ENCODE measurements at places on chromosomes 3 and 15.

DNA sequence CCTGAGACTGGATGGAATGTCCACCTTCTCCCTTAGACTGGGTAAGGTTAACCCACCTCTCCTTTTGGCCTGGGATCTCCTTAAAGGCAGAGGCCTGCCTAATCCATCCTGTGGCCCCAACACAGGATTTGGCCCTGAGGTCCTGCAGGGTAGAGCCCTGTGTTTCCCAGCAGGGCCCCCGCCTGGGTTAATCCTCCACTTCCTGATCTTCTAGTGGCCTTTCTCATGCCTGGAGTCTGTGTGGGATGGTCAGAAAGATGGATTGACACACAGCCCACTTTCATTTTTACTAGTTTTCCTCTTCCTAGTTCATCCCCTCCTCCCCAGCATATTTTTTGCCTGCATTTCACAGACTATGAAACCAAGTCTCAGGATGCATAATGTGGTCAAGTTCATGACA, 48.9 kb upstream of the SLC6A6 start:
- no peak for DNase-seq

DNA sequence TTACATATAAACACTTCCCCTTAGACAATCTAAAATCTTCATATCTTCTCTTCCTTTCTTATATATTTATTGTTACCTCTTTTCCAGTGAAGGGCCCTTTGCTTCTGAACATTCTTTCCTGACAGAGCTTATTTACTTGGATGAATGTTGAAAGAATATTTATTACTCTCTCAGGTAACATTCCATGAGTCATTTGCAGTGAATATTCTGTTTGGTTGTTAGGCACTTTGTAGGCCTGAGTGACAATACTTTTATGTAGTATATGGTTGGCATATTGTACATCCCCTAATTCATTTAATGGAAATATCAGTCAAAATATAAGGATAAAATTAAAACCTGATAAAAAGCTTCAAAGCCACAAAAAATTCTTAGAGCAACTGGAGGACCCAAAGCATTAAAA, 260.9 kb upstream of the KCNMB2 start:
- peak; percentile 33 for DNase-seq

DNA sequence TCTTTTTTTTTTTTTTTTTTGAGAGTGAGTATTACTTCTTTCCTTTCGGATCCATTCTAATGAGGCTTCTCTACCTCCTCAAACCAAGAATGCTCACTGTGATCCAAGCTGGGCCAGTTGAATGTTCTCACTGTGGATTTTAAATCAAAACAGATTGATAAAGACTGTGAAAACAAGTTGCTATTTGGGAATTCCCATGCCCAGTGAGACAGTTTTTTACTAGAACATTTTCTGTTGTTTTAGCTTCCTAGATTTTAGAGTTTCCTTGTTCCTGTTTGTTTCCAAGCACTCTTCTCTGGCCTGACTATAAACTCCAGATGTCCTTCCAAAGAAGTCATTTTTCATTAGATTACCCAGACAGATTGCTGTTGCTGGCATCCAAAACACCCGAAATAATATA, 60.1 kb upstream of the GALNT15 start:
- DNase-seq = no peak

DNA sequence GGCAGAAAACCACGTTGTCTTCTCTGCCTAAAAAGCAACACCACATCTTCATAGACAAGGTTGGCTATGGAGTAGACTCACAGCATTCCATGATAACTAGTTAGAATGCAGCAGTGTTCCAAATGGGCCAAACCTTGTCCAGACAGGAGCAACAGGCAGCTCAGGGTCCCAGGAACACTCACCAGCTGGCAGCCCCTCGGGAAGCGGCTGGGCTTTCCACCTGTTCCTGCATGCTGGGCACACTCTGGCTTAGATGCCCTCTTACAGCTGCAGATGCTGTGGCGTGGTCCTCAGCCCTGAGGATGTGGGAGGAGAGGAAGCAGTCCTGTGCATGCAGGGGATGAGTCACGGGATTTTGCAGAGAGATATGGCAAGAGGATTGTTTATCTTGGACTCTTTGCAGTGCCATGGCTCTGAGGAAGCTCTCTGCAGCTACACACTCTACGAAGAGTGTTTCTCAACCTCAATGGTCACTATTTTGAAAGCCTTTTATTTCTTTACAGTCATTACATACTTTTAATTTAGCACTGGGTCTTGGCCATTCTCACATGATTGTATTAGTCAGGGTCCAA, 11.3 kb downstream of the NRROS start:
- DNase-seq = peak; percentile 95

GRCh38 chr15:90994059-90994416, 297 bp downstream of the PRC1 start:
- DNase-seq = peak; percentile 15

DNA sequence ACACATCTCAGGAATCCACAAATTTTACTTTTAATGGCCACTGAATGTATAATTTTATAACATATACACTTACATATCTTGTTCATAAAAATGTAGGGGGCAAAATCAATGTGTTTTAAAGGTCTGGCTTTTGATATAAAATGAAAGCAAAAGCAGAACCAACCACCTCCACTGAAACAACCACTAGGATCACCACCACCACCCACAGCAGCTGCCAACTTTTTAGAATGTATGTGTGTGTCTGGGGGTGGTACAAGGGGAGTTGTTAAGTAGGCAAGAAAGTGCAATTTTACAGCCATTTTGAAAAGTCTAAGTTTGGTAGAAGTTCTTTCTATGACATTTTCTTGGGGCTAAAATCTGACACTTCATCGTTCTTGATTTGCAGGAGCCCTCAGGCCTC, 44.0 kb downstream of the OTOL1 start:
- DNase-seq = no peak

- peak; percentile 42 for DNase-seq
These were observed 2.8 kb downstream of the PLXNB1 start for GRCh38 chr3:48426944-48427629.

DNA sequence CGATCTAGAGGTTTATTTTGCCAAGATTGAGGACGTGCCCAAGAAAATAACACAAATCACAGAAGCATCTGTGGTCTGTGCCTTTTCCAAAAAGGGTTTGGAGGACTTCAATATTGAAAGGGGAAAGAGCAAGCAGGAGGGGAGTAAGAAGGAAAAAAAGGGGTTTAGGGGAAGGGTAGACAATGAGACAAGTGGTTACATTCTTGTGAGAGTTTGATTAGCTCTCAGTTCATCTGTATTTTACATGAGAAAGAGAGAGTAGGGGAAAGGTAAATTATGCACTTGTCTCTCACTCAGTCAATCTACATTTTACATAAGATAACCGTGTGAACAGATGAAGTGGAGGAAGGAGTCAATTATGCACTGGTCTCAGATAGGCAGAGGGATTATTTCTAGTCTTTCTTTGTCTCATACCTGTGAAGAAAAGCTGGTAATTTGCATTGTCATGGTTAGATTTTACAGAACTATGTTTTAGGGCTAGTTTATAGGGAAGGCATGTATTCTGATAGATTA, 931.3 kb downstream of the CADM2 start:
- no peak for DNase-seq

- DNase-seq = peak; percentile 88
These were observed 37.6 kb upstream of the BNC1 start for GRCh38 chr15:83322061-83322460.

DNA sequence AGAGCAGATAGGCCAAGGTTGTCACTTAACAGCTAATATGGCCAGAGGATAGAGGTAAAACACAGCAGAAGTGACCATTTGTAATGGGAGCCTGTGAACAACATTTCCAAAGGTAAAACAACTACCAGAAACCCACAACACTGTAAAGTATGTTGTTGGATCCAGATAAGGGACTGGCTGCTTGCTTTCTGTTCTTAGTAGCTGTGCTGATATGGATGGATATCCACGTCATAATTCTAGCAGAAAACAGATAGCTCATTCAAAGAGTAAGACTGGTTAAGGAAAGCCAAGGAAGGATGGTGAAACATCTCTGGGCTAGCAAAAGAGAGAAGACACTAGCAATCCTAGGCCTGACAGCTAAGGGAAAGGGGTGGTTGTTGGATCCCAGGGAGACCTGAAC, 36.9 kb upstream of the SPRED1 start:
- DNase-seq = no peak

- DNase-seq = no peak
These were observed 5.0 kb downstream of the NUTM1 start for GRCh38 chr15:34347951-34348638.

GRCh38 chr15:67720556-67721175, 104.6 kb upstream of the SKOR1 start:
- no peak for DNase-seq

DNA sequence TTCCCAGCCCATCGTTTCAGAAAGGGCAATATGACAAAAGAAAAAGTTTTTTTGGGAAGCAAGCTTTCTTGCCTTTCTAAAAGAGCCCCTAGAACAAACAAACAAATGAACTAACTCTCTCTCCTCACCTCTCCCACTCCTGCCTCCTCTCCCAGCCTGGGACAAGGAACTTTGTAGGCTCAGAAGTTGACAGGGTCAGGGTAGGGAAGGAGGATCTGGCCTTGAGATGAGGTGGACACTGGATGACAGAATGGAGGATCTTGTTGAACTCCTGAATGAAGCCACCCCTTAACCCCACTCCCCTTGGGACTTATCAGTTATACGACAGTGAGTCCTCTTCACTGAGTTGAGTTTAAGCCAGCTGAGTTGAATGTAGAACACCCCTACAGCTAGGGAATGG, 1.6 kb upstream of the ITGA11 start:
- no peak for DNase-seq

DNA sequence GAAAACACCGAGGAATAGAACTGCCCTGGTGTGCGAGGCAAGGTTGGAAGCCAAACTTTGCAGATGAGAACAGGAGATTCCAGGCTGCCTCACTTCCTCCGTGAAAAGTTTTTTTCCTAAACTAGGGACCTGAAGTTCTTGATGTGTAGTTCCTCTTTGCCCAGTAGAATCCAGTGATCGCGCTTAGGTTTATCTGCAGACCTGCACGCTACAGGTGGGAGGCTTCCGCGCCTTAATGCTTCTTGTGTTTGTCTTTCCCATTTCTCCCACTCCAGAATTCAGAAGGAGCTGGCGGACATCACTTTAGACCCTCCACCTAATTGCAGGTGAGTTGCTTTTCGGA, 5.4 kb downstream of the UBE2E1 start:
- peak; percentile 33 for DNase-seq

DNA sequence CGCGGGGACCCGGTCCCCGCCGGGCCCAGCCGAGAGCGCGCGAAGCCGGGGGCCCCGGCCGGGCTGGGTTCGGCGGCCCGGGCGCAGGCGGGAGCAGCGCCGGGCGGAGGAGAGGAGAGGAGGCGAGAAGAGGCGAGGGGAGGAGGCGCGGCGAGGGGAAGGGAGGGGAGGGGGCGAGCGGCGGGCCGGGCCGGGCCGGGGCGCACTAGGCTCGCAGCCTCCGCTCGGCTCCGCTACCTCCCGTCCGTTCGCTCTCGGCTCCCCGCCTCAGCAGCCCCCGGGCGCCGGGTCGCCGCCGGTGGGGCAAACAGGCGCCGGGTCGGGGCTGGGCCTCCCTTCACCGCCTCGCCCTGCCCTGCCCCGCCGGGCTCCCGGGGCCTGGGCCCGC, 351 bp downstream of the INSYN1 start:
- DNase-seq = no peak
